NCI-H1417 treated with DMSO at 0.1 percent for 48 hours (cell line): ENCODE measurements at places on chromosomes 7 and 10.

GRCh38 chr7:8133188-8133848 is 128.6 kb downstream of the ICA1 start:
- no peak for DNase-seq

DNA sequence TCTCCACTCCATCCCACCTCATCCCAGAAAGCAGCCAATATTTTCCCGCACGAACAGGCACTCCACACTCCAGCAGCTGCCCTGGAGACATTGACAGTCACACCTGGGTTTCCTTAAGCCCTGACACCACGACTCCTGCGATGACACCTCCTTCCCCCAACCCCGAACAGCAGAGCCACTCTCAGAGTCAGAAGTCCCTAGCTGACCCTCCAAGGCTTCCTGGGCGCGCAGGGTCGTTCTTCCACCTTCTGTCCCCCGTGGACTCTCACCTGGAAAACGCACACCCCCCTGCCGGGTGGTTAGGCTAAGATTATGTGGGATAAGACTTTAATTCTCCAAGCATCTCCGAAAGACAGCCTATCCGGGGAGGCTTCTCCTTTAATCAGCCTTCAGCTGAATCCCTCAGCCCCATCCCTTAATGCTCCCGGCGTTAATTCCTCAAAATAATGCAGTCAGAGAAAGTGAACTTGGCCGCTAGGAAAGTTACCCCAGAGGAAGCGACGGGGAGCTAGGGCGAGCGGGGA is 1.1 kb downstream of the DENND11 start:
- no peak for DNase-seq

DNA sequence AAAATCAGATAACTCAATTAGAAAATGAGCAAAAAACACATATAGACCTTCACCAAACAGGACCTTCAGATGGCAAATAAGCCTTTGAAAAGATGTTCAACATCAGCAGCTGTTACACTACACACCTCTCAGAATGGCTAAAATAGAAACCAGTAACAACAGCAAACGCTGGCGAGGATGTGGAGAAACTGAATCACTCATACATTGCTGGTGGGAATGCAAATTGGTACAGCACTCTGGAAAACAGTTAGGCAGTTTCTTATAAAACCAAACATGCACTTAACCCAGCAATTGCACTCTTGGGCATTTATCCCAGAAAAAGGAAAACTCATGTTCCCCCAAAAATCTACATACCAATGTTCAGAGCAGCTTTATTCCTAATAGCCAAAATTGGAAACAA is 37.7 kb upstream of the SMARCD3 start:
- no peak for DNase-seq

- no peak for DNase-seq
Observed at GRCh38 chr10:13997650-13998049, 333.1 kb downstream of the FRMD4A start.

GRCh38 chr10:480928-481552 is 208.4 kb downstream of the DIP2C start:
- no peak for DNase-seq

- DNase-seq: no peak
Observed at GRCh38 chr10:100183481-100183880, 2.3 kb downstream of the ERLIN1 start.

GRCh38 chr7:34664755-34665154 is 6.7 kb downstream of the NPSR1 start:
- no peak for DNase-seq
